ENCODE measurements at places on chromosomes 13 and 19. TPM values are rescaled to one million over a fixed set of nuclear protein-coding genes. Genes with fewer than 3 reads are reported as not detected.

CBY2 gene
- total RNA-seq: not detected

ERFL gene
- total RNA-seq: not detected

DBP gene
- total RNA-seq: 3.7 TPM

HMG20B gene
- 59.9 TPM for total RNA-seq

USE1 gene
- 21.5 TPM for total RNA-seq

ZIK1 gene
- total RNA-seq: 8.9 TPM

C19orf33 gene
- 634 TPM for total RNA-seq

F10 gene
- not detected for total RNA-seq

MCF2L gene
- total RNA-seq: not detected

LINGO3 gene
- total RNA-seq: not detected

Measured in foreskin keratinocyte (primary cell).